ENCODE measurements at places on chromosomes 13 and 19.

DNA sequence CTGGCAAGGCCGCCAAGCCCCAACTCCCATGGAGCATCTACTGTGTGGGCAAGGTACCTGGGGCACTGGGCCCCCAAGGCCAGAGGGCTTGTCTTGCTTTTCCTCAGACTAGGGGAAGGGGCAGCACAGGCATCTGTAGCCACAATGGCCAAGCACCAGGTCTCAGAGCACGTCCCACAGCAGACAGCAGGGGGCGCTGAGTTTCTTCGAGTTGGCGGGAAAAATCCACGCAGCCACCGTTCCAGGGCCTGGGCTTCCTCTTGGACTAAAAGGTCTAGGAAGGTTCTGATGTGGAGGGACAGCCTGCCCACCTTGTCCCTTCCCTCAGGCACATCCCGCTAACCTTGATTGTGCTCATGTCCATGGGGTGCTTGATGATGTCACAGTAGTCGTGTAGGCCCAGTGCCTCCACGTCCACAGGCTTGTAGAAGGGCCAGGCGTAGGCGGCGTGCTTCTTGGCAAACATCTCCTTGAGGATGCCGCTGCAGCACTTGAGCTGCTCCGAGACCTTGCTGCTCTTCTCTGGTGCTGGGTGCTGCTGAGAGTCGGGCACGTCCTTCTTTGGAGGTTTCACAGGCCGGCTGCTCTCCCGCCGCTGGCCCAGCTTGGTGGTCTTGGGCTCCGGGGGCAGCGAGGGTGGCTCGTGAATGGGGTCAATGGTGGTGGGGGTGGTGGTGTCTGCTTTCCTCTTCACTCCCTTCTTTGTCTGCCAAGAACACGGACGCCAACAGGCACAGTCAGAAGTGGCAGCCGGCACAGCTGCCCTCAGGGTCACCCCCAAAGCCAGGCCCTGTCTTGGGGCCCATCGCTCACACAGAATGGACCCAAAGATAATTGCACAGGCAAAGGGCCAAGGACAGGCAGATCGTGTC is 32.0 kb upstream of the EPHX3 start:
- peak; percentile 86 for DNase-seq

DNA sequence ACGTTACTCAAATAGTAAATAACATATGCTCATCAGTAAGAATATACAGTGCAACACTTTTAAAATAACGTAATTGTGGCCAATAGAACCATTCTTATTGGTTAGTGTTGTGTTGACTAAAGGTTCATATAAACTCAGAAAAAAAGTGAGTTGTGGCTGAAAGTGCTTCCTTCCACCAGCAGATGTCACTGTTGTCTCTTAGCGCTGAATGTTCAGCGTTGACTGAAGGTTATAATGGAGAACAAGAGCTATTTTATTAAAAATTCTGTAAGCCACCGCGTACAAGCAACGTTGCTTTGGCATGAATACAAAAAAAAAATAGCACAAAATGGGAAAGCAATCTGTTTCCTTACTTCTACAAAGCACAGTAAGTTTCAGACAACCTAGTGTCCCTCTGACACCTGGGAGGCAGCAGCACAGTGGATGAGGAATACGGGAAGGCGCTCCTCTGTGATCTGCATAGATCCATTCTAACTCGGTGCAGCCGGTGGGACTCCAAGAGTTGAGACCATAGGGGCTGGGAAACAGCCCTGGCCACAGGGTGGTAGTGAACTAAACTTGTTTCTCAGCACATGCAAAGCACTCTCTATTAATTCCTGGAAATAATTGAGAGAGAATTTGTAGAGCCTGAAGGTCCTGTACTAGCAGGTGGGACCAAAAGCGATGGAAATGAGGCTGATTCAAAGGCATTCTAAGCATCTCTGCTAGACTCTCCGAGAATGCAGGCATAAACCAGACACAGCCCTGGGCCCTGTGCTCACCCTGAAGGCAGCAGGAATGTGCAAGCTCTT is 23.9 kb upstream of the OXGR1 start:
- DNase-seq = peak; percentile 70

GRCh38 chr13:45055198-45055901 is 65.0 kb upstream of the GTF2F2 start:
- DNase-seq = no peak

- peak; percentile 97 for DNase-seq
Observed at GRCh38 chr13:30306762-30307193, 573 bp downstream of the KATNAL1 start.

DNA sequence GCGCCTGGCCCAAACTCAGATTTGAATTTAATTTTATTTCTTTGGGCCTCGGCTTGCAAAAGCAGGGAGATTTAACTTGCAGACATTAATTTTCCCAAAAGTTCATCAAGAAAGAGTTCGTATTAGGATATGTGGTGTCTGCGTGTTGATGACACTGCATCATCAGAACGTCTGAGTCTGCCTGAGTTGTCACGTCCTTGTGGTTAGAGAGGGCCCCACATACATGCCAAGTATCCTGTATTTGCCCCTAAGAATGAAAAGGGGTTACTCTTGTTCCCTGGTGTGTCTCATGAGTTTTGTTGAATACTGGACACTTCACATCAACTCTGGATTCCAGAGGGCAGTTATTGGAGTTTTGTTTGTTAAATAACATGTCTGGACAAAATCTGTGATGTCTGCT is 5.6 kb upstream of the TEX29 start:
- DNase-seq = no peak

DNA sequence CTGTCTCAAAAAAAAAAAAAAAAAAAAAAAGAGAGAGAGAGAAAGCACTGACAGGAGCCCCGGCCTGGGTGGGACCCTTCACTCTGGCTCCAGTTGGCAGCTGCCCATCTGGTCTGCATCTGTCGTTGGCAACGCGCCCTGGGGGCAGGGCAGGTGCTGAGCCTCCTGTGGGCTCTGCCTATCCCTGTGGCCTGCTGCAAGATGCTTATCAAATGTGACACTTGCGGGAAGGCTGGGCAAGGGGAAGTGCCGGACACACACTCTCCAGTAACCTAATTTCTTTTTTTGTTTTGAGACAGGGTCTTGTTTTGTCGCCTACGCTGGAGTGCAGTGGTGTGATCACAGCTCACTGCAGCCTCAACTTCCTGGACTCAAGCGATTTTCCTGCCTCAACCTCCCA is 10.7 kb upstream of the KPTN start:
- DNase-seq = peak; percentile 92

DNA sequence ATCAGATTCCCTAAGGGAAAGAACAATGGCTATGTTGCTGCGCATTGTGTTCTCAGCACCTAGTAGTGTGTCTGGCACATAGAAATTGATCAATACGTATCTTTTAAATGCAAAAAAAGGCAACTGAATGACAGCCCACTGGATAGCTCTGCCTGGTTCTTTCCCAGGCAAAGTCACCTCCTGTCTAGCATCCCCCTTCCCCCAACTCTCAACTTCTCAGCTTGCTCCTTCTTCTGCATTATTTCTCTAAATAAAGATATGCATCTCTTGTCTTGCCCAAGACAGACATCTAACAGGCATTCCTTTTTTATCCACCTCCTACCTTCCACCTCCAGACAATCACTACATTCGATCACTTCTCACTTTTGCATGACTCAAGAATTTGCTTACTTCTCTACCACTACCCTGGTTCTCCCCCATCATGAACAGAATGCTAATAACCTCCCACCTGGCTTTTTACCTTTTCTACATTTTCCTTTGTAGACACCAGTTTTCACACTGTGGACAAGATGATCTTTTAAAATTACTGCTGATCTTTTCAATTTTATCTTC is 26.5 kb upstream of the OXGR1 start:
- no peak for DNase-seq

- no peak for DNase-seq
Observed at GRCh38 chr13:54953786-54954185, 1925.2 kb downstream of the OLFM4 start.

- no peak for DNase-seq
Observed at GRCh38 chr19:43584484-43584883, 8.9 kb downstream of the PINLYP start.

- DNase-seq = no peak
Observed at GRCh38 chr13:60134376-60134775, 29.4 kb downstream of the DIAPH3 start.

DNA sequence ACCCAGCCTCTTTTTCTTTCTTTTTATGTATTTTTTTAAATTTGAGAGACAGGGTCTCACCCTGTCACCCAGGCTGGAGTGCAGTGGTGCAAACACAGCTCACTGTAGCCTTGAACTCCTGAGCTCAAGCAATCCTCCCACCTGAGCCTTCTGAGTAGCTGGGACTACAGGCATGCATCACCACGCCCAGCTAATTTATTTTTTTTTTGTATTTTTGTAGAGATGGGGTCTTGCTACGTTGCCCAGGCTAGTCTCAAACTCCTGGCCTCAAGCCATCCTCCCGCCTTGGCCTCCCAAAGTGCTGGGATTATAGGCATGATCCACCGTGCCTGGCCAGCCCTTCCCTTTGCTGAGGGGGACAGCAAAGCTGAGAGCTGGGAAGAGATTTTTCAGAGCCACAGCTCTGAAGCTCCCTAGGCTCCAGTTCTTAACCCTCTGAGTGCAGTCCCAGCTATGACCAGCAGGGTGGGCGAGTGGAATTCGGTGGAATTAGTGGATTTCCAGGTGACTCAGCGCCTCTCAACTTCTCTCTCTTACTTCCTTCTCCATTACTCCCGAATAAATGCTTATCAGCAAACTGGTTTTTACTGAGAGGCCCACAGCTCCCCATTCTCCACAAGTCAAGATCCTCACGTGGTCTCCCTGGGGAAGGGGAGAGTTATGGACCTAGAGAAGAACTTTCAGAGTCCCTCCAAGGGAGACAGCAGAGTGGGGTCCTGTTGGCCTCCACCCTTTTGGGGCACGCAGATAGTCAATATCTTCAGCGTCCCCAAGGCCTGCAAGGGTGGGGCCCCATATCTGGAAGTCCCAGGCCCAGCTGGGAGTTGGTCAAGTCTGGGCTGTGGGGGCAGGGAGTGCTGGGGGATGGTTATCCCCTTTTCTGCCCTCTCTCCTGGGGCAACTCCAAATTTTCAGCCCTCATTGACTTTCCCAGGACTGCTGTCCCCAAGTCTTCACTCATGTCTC is 1.2 kb downstream of the BLVRB start:
- peak; percentile 97 for DNase-seq

DNA sequence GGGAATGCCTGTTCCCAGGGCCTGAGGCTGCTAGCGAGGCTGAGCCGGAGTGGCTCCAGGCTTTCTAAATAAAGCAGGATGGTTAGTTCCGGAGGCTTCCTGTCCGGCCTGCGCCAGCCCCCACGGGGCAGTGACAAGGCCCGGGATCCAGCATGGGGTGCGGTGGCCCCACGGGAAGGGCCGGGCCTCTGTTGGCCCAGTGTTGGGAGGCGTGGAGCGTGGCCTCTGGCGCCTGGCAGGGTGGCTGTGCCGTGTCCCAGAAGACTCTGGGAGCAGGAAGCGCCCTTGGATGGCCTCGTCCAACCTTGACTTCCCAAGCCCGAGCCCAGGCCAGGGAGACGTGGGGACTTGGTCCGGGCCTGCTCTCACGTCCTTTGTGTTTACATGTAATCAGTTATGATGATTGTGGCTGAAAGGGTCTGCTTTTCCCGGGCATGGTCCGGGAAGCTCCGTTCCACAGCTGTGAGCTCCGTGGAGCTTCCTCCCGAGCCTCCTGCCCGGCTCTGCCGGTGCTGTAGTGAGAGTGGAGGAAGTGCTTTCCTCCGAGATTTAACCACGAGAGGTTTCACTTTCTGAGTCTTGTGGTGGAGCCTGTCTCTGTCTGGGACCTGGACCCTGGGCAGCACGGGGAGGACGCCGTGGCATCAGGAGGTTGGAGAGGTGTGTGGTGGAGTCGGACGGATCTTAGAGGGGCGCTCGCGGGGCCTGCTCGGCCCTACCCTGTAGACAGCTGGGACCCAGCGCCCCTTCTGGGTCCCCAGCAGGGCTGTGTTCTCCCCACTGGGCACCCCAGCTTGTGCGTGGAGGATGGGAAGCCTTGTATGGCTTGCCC is 4.6 kb downstream of the GNA11 start:
- DNase-seq = no peak

Measured in hematopoietic multipotent progenitor cell treated with erythropoietin and hydrocortisone succinate and interleukin-3 and kit ligand, for 6 days (in vitro differentiated cells).